CD4-positive, alpha-beta T cell treated with Interferon alpha-2 for 1 hour (primary cell): ENCODE measurements at places on chromosomes 7 and 10.

- DNase-seq = no peak
Measured at GRCh38 chr10:86938260-86938659, 19.2 kb downstream of the MMRN2 start.

GRCh38 chr7:134255814-134256213, 60.9 kb downstream of the SLC35B4 start:
- DNase-seq = no peak

GRCh38 chr7:104012835-104013234, 23.4 kb upstream of the RELN start:
- DNase-seq = no peak

DNA sequence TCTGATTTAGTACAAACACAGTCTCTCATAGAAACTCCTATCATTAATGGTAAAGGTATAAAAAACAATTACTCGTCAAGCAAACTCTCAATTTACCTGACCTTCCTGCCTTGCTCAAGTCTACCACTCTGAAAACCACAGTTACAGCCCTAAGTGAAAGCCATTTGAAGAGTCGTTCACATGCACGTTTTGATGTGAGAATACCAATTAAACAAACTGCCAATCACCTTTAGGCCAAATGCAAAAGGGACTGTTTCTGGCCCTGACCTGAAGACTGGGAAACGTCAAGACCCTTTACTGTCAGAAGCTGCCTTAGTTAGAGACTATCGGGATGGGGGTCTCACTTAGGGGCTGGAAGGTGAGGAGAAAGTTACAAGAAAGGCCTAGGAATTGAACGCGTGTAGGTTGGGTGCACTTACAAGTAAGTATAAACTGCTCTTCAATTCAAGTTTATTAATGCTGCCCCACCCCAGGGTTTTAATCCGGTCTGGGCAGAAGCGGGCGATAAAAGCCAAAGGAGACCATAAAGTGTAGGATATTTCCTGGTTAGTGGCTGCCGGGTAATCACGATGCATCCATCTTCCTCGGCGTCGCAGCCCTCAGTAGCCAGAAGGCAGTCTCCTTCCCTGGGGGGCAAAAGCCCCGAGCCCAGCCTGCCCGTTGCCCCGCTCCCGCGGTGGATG, 935 bp downstream of the TM9SF3 start:
- peak; percentile 17 for DNase-seq

DNA sequence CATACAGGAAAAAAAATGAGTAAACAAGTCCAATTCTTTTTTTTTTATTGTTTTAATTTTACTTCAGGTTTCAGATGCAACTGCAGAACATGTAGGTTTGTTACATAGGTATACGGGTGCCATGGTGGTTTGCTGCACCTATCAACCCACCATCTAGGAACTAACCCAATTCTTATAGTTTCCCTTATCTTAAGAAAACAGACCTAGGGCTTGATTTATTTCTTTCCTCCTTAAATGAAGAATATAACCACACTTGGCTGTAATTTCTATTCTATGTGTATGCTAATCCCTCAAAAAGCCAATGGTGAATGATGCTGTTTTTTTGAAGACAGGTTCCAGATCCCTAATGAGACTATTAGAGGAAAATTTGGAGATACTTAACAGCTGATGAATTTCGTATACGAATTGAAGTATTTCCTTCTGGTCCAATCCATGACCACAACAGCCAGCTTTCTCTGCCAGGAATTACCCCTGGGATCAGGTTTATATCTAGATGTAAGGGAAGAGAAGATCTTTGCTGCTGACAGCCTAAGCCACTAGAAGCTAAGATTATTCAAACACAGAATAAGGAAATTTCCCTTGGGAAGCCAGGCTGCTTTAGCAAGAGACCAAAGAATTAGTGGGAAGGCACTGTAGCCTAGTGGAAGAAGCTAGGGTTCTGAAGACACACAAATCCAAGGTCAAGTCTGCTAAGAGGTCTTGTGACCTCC, 115.8 kb downstream of the INHBA start:
- no peak for DNase-seq

- no peak for DNase-seq
Measured at GRCh38 chr7:14931511-14932215, 29.1 kb upstream of the DGKB start.

GRCh38 chr7:157514306-157514705, 177.5 kb downstream of the DNAJB6 start:
- no peak for DNase-seq

- DNase-seq = peak; percentile 24
Measured at GRCh38 chr7:158827411-158828132, 1.7 kb downstream of the ESYT2 start.

DNA sequence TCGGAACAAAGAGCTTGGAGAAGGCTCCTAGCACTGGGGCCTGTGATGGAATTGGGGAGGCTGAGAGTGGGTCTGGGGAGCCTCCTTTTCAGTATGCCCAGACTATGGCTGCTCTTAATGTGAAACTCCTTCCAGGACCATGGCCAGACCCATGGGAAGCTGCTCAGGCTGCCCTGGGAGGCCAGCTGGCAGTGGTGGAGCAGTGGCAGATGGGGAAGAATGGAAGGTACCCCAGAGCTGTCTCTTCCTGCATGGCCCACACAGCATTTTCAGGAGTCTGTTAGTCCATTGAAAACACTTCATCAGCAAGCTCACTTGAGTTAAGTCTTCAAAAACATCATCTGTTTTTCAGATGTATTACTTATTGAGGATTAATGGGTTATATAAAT, 18.5 kb downstream of the NACAD start:
- DNase-seq = no peak

GRCh38 chr7:1899196-1899595, 229.1 kb downstream of the ELFN1 start:
- DNase-seq = no peak

GRCh38 chr10:29569795-29570194, 65.0 kb downstream of the SVIL start:
- no peak for DNase-seq
